ENCODE measurements at places on chromosomes 1 and 21.

- no peak for DNase-seq
These were observed 98.5 kb downstream of the MRPL37 start for GRCh38 chr1:54298284-54299033.

DNA sequence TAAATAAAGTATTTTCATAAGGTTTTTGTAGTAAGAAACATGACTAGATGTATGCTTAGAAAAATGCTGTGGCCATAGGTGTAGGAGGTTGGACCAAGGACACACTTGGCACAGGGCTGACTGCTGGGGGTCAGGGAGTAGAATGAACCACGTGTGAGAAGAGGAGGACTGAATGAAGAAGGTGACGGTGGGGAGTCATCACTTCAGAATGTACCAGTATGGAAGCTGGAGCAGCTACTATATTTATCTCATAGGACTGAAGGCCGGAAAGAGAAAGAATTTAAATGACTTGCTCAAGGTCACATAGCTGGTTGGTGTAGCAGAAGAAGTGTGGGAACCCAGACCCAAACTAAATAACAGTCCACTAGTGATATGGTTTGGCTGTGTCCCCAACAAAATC lies 79.8 kb upstream of the HAO2 start:
- DNase-seq = no peak

DNA sequence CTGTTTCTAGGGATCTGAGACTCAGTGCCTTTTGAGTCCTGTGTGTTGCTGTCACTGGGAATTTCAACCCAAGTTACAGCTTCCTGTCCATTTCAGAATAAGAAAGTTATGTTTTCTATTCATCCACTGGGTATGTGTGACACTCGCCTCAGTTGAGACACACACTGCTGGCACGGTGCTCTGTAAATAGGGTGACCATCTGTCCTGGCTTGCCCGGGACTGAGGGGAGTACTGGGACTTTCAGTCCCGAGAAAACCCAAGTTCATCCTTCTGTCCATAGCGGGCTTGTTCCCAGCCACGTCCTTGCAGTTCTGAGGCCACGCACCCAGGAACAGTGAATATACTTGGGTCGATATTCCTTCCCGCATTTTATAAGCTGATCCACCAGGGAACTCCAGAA lies 56.3 kb upstream of the DISP3 start:
- DNase-seq = no peak

DNA sequence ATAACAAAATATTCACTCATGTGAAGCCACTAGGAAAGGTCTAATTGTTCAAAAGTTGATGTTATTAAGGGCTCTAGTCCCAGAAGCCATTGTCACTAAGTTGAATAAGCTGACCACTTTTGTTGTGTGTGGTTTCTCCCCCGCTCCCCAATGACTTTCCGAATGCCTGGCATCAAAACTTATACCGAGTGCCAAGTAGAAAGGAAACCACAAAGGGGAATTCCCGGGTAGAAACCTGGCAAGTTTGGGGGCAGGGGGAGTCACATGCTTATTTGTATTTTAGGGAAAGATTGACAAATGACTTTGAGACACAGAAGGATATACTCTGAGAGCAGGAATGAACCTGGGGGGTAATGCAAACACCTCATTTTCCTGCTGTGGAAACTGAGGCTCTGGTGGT lies 154.1 kb downstream of the TGFBR3 start:
- DNase-seq = no peak

DNA sequence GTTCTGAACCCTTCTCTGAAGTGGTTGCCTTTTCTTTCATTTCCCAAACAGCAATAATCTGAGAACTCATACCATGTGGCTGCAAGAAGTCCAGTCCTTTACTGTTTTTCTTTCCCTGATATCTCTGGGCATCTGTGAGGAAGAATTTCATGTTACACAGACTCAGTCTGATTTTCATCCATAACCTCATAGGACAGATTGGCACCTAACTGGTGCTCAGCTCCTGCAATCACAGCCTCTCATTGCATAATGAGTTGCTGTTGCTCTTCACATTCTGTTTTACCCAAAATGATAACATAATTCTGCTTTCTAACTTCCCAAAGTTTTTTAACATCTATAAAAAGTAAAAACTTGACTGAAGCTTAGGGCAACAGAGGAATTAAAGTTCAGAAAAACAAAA lies 472.2 kb upstream of the PBX1 start:
- no peak for DNase-seq

DNA sequence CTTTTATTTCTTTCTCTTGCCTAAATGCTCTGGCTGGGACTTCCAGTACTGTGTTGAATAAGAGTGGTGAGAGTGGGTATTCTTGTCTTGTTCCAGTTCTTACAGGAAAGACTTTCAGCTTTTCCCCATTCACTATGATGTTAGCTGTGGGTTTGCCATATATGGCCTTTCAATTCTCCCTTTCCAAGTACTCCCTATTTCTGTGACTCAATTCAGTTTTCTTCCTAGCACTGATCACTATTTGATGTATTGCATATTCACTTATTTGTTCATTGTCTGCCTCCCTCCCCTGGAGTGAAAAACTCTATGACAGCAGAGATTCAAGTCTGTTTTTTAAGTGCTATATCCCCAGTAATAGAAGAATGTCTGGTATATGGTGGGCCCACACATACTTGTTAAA lies 618.2 kb upstream of the CAMK1G start:
- DNase-seq = no peak

- DNase-seq = no peak
These were observed 50.8 kb upstream of the MACF1 start for GRCh38 chr1:39153684-39154083.

GRCh38 chr1:107095647-107096046 lies 39.2 kb downstream of the PRMT6 start:
- no peak for DNase-seq

GRCh38 chr1:41648230-41648629 lies 163.7 kb upstream of the EDN2 start:
- DNase-seq = no peak

DNA sequence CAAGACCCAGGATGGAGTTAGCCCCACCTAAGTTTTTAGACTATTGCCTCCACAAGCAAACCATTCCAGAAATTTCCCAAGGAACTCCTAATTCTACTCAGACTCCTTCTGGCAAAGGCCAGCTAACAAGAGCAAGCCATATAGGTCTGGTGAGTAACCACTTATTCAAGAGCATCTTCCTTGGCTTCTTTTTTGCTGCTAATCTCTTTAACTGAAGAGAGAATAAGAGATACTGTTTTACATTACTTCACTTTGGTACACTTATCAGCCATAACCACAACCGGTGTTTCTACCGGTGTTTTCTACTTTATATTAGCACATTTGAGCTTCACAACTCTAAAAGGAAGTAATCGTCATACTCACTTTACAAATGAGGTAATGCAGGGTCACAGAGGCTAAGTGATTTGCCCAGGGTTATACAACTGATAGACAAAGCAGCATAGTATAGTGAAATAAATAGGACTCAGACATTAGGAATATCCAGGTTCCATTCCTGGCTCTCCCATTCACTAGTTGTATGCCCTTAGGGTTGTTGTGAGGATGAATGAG lies 1.7 kb upstream of the EPS15 start:
- no peak for DNase-seq

GRCh38 chr21:43884012-43884860 lies 19.2 kb downstream of the AGPAT3 start:
- no peak for DNase-seq

GRCh38 chr1:193211539-193211938 lies 25.1 kb upstream of the B3GALT2 start:
- no peak for DNase-seq

DNA sequence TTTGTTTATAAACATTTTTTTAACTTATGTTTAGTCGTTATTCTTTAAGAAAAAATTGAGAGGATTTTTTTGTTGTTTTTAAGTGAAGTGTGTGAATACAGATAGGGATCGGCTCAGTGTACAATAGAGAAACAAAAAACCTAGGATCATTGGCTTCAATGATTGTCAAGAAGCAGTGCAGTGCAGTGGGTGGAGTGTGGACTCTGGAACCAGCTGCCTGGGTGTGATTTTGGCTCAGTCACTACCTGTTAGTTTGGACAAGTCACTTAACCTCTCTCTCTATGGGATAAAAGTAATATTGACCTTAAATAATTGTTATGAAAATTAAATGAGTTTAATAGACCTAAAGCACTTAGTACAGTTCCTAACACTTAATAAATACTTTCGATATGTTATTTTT lies 41.3 kb downstream of the SCCPDH start:
- DNase-seq = no peak

- DNase-seq = no peak
These were observed 555.0 kb upstream of the PLXNA2 start for GRCh38 chr1:208799186-208799585.

DNA sequence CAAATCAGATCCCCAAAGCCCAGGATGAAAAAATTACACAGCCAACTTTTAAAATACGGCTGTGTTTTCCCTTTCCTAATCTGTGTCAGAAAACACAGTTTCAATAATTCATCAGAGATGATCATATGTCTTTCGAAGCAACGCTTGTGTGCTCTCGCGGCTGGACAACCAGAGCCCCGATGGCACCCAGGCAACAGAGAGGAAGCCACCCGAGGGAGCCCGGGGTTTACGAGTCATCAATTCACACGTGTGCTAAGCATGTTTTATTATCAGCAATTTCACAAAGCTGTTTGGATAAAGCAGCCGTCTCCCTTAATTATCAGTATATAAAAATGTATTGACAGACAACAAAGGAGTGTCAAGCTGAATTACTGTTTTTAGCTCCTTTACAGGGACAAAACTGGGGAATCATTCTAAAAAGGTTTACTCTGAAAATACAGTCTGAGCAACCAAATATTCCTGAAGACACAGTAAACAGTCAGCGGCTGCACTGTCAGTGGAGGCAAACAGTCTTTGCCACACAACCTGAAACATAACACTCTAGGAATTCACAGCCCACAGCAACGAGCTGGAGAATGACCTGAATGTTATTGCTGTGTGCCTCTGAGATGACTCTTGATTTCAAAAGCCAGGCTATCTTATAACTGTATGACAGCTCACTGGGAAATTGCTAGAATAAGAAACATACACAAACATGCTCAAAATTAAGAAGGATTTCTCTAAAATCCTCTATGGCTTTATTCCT lies 201.0 kb downstream of the SIPA1L2 start:
- no peak for DNase-seq

DNA sequence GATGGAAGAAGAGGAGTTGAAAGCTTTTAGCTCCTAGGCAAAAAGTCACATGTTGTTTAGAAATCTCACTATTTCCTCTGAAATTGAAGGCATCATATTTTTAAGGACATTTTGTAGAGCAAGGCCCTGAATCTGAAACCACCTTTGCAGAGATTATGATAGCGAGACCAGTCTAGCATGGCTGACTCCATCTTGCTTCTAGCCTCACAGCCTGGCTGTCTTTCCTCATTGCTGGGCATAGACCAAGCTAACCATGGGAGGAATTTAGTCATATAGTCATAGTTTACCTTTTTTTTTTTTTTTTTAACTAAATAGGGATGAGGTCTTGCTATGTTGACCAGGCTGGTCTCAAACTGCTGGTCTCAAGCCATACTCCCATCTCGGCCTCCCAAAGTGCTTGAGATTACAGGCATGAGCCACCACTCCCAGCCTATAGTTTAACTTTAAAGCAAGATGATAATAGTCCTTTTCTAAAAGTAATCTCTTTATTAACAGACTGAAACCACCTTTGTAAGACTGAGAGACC lies 42.2 kb upstream of the ZNF326 start:
- no peak for DNase-seq

- no peak for DNase-seq
These were observed 323.5 kb upstream of the LRRC7 start for GRCh38 chr1:69244211-69244610.

GRCh38 chr1:157162345-157162744 lies 24.1 kb upstream of the ETV3 start:
- DNase-seq = no peak

- no peak for DNase-seq
These were observed 39.0 kb downstream of the NEXN start for GRCh38 chr1:77927414-77927813.

- no peak for DNase-seq
These were observed 117.1 kb downstream of the ESRRG start for GRCh38 chr1:216606047-216606637.

- DNase-seq = no peak
These were observed 53.6 kb downstream of the ADCY10 start for GRCh38 chr1:167860231-167860923.

GRCh38 chr1:181100934-181101333 lies 12.4 kb downstream of the IER5 start:
- no peak for DNase-seq

- no peak for DNase-seq
These were observed 80.8 kb downstream of the DOP1B start for GRCh38 chr21:36237441-36237840.

- no peak for DNase-seq
These were observed 3.6 kb downstream of the CACNA1S start for GRCh38 chr1:201108614-201109013.

GRCh38 chr1:89309828-89310227 lies 37.2 kb upstream of the GBP5 start:
- no peak for DNase-seq

DNA sequence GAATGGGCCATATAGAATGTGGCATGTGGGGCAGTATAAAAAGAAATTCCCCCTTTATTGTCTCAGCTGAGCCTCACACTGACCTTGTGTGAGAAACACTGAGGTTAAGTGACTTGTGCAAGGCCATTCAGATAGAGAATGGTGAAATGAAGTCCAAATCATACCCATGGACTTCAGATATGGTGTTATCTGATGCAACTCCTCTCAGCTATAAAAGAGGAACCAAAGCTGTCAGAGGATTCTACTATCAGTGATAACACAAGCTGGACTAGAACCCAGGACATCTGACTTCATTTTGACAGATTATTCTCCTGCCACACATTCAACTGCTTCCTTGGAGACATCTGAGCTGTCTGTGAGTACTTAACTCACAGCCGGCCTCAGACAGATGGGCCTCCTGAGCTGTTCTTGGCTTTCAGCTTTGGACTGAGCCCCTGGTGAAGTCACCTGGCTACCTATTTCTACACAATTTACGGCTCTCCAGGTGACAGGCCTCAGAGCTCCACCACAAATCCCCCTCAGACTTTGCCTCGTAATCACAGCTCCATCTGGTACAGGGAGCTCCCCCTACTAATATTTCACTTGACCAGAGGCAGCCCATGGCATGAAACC lies 104.6 kb downstream of the PLXNA2 start:
- DNase-seq = no peak

GRCh38 chr1:94121411-94121821 lies 468 bp upstream of the ABCA4 start:
- DNase-seq = no peak

DNA sequence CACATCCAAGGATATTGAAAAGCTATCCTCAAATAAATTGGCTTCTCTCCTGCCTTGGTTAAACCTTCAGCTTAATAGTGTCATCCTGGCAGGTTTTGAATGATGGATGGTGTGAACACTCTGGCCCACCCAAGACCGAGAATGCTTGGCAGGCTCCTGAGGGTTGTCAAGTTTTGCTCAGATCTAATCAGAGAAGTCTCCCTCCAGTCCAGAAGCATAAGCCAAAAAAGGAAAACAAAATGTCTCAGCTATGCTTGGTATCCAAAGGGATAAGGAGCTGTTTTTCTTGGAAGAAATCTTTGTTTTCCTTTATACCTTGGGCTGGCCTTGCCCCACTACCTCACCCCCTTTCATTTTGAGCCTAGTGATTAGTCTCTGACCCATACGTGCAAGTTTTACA lies 172.7 kb downstream of the CRB1 start:
- DNase-seq = no peak
